ENCODE measurements at places on chromosomes 7 and 10. TPM values are rescaled to one million over a fixed set of nuclear protein-coding genes. Genes with fewer than 3 reads are reported as not detected.
A peak's percentile ranks its signal among the peaks of the same experiment; 100 is the strongest.

Gene DYDC2
- 0.39 TPM for total RNA-seq

Gene BTRC
- total RNA-seq, result 8.2 TPM

Gene GBX1
- total RNA-seq, result not detected

Gene LRRC72
- total RNA-seq, result not detected

Gene PSD
- total RNA-seq, result 0.26 TPM

Gene ZFAND4
- total RNA-seq, result 4.0 TPM

Gene OR2A14
- total RNA-seq, result not detected

Gene ADAM22
- 0.26 TPM for total RNA-seq

- DNase-seq, result no peak
Observed at GRCh38 chr10:56585447-56586171, 224.6 kb upstream of the ZWINT start.

DNA sequence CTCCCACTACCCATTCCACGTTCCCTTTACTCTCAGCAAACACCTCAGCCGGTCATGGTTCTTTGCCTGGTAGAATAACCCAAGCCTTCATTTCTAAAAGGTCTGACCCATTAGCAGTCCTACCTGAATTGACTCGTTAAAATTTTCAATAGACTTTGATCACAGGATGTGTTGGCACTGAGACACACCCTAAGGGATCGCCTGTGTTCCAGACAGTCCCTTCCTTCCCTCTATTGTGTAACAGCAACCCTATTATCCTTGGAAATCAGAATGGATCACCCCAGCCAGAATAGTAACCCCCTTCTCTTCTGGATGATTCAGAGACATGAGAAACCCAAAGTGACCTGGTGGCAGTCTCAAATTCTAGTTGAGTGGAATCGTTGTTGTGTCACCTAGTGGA lies 20.4 kb upstream of the FAM171A1 start:
- no peak for DNase-seq

GRCh38 chr10:102796407-102797176 lies 40.6 kb downstream of the CYP17A1 start:
- DNase-seq, result peak; percentile 80

- peak; percentile 76 for DNase-seq
Observed at GRCh38 chr7:96380111-96380512, 58.2 kb upstream of the SLC25A13 start.

DNA sequence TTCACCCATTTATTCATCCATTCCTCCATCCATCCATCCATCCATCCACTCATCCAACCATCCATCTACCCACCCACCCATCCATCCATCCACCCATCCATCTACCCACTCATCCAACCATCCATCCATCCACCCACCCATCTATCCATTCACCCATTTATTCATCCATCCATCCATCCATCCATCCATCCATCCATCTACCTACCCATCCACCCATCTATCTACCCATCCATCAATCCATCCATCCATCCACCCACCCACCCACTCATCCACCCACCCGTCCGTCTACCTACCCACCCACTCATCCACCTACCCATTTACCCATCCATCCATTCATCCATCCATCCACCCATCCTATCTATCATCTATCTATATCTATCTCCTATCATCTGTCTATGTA lies 169.4 kb upstream of the SHH start:
- DNase-seq, result no peak

GRCh38 chr7:36283711-36284130 lies 105.9 kb upstream of the ANLN start:
- no peak for DNase-seq

- no peak for DNase-seq
Observed at GRCh38 chr10:12784646-12785045, 216.9 kb downstream of the CCDC3 start.

DNA sequence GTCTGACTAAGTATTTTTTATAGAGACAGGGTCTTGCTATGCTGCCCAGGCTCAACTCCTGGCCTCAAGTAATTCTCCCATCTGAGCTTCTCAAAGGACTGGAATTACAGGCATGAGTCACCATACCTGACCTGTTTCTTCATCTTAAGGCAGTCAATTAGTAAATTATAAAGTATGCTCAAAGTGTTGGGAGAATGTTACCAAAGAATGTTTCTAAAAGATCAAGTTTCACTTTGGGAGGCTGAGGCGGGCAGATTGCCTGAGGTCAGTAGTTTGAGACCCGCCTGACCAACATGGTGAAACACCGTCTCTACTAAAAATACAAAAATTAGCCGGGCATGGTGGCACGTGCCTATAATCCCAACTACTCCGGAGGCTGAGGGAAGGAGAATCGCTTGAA lies 117.0 kb downstream of the ALOX5 start:
- DNase-seq, result no peak

GRCh38 chr7:16826060-16826459 lies 21.3 kb upstream of the AGR2 start:
- no peak for DNase-seq

DNA sequence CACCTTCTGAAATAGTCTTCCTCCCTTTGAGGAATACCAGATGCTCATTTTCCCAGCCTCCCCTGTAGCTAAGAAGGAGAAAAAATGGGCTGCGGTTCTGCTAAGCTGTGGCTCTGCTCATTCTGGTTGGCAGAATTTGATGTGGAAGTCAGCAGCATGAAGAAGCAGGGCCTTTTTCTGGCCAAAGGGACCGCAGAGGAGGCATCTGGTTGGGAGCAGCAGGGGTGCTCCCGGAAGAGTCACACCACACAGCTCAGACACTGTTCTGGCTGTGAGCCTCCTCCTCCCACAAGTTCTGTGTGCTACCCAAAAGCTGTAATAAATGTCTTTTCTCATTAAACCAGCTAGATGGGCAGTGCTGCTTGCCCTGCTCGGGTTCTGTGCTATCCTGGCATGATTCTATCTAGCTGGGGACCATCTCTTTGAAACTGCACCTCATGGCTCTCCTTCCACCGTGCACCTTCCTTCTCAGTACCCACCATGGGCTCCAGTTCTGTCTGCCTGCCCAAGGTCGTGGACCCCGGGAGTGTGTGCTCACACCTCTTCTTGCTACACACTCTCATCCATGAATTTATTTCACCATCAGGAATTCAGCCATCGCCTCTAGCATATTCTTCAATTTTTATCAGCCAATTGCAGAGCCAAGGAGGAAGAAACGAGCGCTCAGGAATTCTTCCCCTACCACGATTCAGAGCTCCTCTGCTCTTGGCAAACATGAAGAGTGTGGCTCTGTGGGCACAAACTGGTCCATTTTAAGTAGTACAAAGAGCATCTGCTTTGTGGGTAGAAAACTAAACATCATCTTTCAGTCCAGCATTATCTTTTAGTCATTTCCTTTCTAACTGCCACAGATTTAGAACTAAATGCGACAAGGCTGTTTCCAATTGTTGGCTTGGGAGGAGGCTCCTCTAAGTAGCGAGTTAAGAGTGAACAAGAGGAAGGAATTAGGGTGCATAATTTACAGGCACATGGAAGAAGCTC lies 76.9 kb downstream of the FAM171A1 start:
- DNase-seq, result no peak

DNA sequence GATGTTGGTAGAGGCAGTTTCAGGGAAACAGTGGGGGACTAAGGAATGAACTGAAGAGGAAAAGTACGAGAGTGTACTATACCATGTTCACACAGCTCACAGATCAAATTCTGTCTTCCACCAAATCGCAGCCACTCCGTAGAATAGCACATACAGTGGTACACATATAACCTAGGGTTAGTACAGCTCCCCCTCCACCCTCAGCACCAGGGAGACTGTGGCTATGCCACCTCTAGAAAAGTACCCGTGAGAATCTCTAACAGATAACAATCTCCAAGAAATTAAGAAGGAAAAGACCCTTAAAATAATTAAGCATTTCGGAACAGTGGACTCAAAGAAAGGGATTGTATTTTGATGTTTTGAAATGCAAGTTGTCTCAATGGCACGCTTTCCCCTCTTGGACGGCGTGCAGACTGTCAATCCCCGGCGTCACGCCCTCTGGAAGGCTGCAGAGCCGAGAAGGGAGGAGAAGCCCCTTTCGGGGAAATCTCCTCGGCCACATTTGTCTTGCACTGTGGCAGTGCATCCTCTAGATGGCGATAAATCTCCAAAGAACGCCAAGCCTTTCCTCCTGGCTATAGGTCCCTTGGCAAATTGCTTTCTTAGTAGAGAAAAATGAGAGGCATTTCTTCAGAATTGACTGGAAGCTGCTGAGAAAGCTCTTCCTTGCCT lies 345.0 kb downstream of the REEP3 start:
- DNase-seq, result peak; percentile 14

DNA sequence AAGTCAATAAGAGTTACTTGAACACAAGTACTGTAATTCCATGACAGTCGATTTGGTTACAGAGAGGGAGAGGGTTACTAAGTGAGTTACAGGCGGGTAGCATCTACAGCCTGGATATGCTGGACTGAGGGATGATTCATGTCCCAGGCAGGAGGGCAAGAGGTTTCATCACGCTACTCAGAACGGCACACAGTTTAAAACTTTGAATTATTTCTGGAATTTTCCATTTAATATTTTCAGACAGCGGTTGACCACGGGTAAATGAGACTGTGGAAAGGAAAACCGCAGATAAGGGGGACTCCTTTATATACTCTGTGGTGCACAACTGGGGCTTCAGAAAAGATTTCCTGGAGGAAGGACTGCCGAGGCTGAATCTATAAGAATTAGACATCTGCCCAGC lies 25.7 kb upstream of the LRRC4 start:
- DNase-seq, result no peak

GRCh38 chr7:91212582-91212981 lies 51.7 kb upstream of the FZD1 start:
- DNase-seq, result no peak

DNA sequence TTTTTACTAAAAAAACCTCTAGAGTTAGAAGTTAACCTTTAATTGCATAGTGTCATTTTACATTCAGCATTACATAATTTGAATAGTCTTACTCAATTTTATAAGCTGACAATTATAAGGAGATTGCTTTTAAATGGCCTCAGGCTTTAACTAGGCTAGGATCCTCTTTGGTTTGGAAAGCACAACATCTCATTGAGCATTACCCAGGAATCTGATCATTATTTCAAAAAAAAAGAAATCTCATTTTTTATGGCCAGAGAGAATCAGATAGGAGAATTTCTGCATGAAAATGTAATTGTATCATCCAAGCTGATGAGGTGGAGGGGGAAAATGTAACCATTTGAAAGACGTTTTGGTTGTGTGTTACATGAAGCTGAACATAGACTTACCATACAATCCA lies 324.9 kb upstream of the POT1 start:
- no peak for DNase-seq

DNA sequence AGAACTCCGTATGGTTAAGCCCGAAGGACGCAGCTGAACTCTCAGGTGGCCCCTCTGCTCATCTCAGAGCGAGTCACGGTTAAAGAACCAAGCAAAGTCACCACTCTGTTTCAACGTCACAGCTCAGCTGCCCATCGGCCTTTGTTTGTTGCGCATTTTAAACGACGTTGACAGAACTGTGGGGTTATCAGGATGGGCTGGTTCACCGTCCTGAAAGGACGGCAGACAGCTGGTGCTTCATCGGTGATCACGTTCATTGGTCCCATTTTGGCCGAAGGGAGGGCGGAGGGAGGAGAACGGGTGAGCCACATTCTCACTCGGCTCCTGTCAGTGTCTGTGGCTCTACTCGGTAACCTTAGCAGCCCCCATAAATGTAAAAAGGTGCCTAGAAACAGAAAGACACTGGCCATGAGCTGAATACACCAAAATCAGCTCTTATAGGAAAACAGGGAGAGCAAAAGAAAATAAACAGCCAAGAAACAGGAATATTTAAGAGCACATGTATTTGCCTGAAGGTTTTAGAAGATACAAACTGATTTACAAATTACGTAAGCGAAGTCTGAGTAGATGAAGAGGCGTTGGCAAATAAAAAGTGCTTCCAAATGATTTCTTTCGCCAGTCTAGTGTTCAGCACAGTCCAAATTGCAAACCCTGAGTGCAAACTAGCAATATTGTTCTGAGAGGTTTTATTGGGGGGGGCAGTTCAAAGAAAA lies 8.4 kb downstream of the PRKAG2 start:
- DNase-seq, result peak; percentile 13

- DNase-seq, result no peak
Observed at GRCh38 chr10:84321902-84322301, 6.5 kb upstream of the CCSER2 start.

GRCh38 chr7:887488-887820 lies 11.1 kb downstream of the GET4 start:
- DNase-seq, result no peak

- DNase-seq, result no peak
Observed at GRCh38 chr10:7199152-7199760, 211.6 kb downstream of the SFMBT2 start.

GRCh38 chr7:74379938-74380337 lies 73.8 kb upstream of the GTF2IRD1 start:
- no peak for DNase-seq

DNA sequence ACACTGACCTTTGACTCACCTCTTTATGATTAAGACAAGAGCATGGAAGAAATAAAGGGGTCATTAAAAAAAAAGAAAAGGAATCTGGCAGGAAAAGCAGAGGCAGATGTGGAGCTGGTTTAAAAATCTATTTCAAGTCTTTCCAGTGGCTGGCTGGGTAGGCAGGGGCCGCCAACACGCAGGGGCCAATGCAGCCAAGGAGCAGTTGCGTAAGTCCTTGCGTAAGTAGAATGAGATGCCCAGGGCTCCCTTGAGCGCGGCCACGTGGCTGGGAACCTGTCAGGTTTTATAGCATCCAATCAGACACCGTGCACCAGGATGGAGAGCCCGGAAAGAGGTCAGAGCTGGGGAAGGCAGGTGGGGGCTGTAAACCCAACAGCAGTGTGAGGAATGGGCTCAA lies 123.8 kb upstream of the INSYN2A start:
- DNase-seq, result no peak

DNA sequence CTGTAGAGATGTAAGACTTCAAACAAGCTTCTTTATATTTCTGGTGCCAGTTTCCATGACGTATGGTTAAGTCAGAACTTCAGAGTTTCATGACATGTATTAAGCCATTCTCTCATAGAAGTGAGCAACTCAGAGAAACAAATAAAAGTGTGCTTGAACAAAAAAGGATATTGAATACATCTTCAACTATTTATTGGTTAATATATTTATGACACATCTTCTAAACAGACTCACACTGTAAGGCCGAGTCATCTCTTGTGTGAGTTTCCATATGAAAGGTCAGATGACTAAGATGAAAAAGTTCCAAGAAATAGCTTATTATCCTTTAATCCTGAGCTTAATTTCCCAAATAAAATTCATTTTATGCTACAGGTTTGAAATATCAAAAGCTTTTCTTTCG lies 105.5 kb upstream of the CSTF2T start:
- DNase-seq, result no peak

GRCh38 chr7:39721919-39722597 lies 98.7 kb downstream of the RALA start:
- DNase-seq, result no peak

DNA sequence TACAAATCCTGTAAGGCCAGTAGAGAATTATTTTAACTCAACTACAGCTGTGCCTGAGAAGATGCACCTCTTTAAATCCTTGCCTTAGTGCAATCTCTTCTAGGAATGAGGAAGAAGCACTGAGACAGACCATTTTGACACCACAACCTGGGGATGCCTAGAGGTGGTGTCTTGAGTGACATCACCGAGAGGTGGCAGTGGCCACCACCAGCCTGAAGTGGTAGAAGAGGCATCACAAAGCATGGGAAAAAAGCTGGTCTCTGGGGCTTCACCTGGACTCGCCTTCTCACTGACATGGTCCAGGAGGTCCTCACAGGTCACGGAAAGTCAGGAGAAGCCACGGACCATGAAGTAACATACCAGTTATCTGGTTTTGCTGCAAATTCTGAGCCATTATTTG lies 99.2 kb upstream of the PDLIM1 start:
- DNase-seq, result no peak
